GM23248 (cell line): ENCODE measurements at places on chromosomes 2 and 18. TPM values are rescaled to one million over a fixed set of nuclear protein-coding genes. Genes with fewer than 3 reads are reported as not detected.

Gene RAB6C
- polyA plus RNA-seq, result not detected in 2 replicates

Gene NGEF
- 0.35 TPM in 1 of 2 replicates, not detected in the other for polyA plus RNA-seq

Gene EMILIN1
- polyA plus RNA-seq, result 61.5 and 65.0 TPM in 2 replicates

Gene PLB1
- polyA plus RNA-seq, result 0.25 and 0.44 TPM in 2 replicates

- no peak overlapping the region for H3K27ac ChIP-seq
- DNase-seq, result no peak
- H3K4me1 ChIP-seq, result no peaks in the 10 kb centered on the region; the same call in 1 of the 2 replicates
- H3K36me3 ChIP-seq, result no peaks in the 10 kb centered on the region
- H3K4me3 ChIP-seq, result no peak overlapping the region
- peaks cover 12% of the 10 kb centered on the region; the same call in 1 of the 2 replicates for H3K27me3 ChIP-seq
These were observed 28.4 kb upstream of the DTNB start for GRCh38 chr2:25701801-25702200.

- no peaks in the 10 kb centered on the region for H3K27me3 ChIP-seq
- DNase-seq, result no peak
- peak overlapping the region; percentile 96 for H3K4me3 ChIP-seq
- H3K27ac ChIP-seq, result peak overlapping the region; percentile 85
- peaks cover 3% of the 10 kb centered on the region; the same call in 1 of the 2 replicates for H3K4me1 ChIP-seq
- H3K36me3 ChIP-seq, result 0 out of 2 replicates have a peak, but pooled peaks cover 6% of the 10 kb centered on the region
These were observed 431 bp upstream of the CNRIP1 start for GRCh38 chr2:68320118-68320641.

DNA sequence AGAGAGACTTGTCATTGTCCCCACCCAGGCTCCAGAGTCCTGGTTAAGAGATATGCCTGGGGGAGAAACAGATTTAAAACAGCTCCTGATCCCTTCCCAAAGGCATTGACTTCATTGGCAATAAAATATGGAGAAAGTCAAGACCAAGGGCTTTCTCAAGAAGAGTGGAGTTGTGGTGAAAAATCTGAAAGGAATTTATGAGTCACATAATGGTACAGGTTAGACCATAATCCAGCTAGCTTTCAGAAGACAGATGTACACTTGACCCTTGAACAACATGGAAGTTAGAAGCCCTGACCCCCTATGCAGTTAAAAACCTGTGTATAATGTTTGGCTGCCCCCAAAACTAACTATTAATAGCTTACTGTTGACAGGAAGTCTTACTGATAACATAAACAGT is 599.1 kb upstream of the SOX11 start:
- no peak for DNase-seq
- no peaks in the 10 kb centered on the region for H3K36me3 ChIP-seq
- H3K4me1 ChIP-seq, result no peaks in the 10 kb centered on the region
- no peak overlapping the region for H3K27ac ChIP-seq
- H3K4me3 ChIP-seq, result no peak overlapping the region

- H3K36me3 ChIP-seq, result no peaks in the 10 kb centered on the region
- H3K4me1 ChIP-seq, result no peaks in the 10 kb centered on the region
- no peak overlapping the region for H3K4me3 ChIP-seq
- peak; percentile 33 for DNase-seq
These were observed 42.7 kb downstream of the NPPC start for GRCh38 chr2:231883468-231883881.

GRCh38 chr18:46761059-46761769 is 4.4 kb upstream of the ST8SIA5 start:
- H3K27ac ChIP-seq, result no peak overlapping the region
- H3K4me1 ChIP-seq, result no peaks in the 10 kb centered on the region
- DNase-seq, result no peak
- H3K36me3 ChIP-seq, result no peaks in the 10 kb centered on the region
- H3K27me3 ChIP-seq, result peaks cover 70% of the 10 kb centered on the region

DNA sequence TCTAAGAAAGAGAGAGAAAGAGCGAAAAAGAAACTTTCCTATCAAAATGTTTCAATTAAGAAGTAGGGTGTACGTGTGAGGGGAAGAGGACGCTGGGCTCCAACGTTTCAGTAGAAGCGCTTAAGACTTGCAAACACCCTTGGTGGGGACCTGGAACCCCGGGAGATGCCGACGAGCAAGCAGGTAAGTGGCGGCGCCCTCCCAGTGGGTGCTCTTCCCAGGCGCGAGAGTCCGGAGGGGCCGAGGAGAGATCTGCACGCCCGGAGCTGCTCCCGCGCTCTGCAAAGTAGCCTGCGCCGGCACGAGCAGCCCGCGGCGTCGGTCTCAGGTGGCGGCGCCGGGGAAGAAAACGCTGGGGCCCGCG is 678 bp upstream of the OTX1 start:
- peak overlapping the region; percentile 77 for H3K4me3 ChIP-seq
- peaks cover 43% of the 10 kb centered on the region for H3K27me3 ChIP-seq
- H3K36me3 ChIP-seq, result peaks cover 19% of the 10 kb centered on the region
- H3K4me1 ChIP-seq, result peaks cover 9% of the 10 kb centered on the region; the same call in 1 of the 2 replicates

DNA sequence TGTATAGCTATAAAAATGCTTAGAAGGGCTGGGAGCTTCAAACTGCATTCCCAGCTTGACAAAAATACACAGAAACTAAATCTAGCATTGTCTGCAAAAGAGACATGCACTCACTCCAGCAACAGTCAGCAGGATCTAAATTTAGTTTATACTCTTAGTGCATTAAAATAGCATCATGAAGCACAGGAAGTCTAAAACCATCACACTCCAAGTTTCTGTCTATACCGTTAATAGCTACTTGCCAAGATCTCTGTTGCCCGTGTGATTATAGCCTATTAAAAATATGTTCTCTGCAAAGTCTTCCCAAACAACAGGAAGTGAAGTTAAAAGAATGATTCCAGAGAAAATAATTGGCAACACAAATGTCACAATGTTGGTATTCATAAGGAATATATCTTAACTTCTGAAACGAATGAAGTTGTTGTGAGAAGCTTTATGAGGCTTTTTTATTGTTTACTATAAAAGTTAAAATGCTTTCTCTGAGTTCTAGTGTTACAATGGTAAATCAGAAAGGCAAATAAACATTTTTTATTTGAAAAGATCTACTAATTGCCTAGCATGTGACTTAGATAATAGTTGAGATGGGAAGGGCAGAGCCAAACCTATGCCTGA is 184.2 kb downstream of the ZNF385B start:
- no peak overlapping the region for H3K27ac ChIP-seq
- peaks cover 11% of the 10 kb centered on the region for H3K4me1 ChIP-seq
- no peak overlapping the region for H3K4me3 ChIP-seq

- no peaks in the 10 kb centered on the region for H3K27me3 ChIP-seq
- no peaks in the 10 kb centered on the region for H3K36me3 ChIP-seq
- DNase-seq, result peak; percentile 37
- no peaks in the 10 kb centered on the region for H3K4me1 ChIP-seq
- no peak overlapping the region for H3K27ac ChIP-seq
- no peak overlapping the region for H3K4me3 ChIP-seq
These were observed 81.0 kb downstream of the GPR39 start for GRCh38 chr2:132497591-132497990.

- no peak overlapping the region for H3K27ac ChIP-seq
- no peak overlapping the region for H3K4me3 ChIP-seq
- H3K4me1 ChIP-seq, result peaks cover 19% of the 10 kb centered on the region
- H3K27me3 ChIP-seq, result no peaks in the 10 kb centered on the region
- no peak for DNase-seq
- peaks cover 21% of the 10 kb centered on the region for H3K36me3 ChIP-seq
These were observed 33.8 kb downstream of the CFAP36 start for GRCh38 chr2:55553321-55553720.
